ENCODE measurements at places on chromosomes 3 and 15.
A peak's percentile ranks its signal among the peaks of the same experiment; 100 is the strongest.

DNA sequence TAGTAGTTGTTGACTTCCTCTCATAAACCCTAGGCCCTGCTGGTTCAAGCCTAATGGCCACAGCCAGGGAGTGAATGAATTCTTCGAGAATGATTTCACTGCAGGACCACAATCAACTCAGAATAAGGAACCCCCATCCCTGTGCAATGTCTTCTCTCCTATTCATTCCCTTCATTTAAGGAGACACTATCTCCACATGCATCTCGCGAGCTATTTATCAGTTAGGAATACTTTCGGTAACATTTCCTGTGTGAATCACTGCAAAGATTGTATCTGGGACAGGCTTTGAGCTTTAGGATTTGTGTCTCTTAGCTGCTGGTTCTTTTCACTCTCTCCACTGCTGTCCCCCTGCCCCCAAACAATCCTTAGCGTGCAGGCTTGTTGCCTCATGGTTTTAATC is 94.4 kb downstream of the MYLK start:
- DNase-seq, result no peak

DNA sequence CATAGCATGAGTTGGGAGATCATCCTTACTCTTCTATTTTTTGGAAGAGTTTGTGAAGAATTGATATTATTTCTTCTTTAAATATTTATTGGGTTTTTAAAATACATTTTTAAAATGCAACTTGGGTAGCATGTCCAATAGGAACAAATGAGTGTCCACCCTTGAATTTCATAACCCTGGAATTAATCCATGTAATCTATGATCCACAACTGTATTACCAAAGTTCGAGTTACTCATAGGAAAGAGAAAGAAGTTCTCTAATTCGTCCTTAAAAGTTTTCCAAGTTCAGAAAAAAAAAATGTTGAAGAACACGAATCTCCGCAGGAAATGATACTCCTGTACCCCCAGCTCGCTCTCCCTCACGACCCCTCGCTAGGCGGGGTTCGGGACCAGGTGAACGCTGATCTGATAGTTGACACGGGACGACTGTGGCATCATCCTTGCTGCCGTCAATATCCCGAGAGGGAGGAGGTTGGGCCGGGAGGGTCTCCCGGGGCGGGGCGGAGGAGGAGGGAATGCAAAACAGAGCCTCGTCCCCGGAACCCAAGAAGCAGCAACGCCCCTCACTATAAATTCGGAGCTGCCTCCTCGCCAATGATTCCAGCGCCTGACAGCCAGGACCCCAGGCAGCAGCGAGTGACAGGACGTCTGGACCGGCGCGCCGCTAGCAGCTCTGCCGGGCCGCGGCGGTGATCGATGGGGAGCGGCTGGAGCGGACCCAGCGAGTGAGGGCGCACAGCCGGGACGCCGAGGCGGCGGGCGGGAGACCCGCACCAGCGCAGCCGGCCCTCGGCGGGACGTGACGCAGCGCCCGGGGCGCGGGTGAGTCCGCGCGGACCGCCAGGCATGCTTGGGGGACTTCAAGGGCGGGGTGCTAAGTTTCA is at the start of gene AGTR1:
AGTR1 (plus strand) TSS at position 598 of the 884 bp plus-strand sequence. CDS start 43,133 bp downstream, outside the sequence.
- no peak for DNase-seq

GRCh38 chr15:73518180-73518862 is 75.4 kb downstream of the REC114 start:
- DNase-seq, result no peak

- peak; percentile 42 for DNase-seq
These were observed 175.7 kb downstream of the KLHL25 start for GRCh38 chr15:85618956-85619491.

GRCh38 chr3:161991901-161992540 is 495.4 kb downstream of the OTOL1 start:
- no peak for DNase-seq

DNA sequence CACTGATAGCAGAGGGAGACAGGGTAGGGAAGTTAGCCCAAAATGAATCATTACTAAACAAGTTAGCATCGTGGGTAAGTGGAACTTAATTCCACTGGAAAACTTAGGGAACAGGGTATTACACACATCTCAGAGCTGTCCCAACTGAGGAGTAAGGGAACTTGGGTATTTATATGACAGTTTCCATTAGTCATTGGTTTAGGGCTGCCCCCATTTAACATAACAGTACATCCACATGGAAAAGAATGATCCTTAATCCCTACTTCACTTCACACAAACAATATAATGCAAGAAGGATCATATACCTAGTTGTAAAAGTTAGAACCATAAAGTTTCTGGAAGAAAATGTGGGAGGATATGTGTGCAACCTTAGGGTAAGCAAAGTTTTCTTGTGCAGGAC is 4.3 kb upstream of the REC114 start:
- DNase-seq, result no peak

DNA sequence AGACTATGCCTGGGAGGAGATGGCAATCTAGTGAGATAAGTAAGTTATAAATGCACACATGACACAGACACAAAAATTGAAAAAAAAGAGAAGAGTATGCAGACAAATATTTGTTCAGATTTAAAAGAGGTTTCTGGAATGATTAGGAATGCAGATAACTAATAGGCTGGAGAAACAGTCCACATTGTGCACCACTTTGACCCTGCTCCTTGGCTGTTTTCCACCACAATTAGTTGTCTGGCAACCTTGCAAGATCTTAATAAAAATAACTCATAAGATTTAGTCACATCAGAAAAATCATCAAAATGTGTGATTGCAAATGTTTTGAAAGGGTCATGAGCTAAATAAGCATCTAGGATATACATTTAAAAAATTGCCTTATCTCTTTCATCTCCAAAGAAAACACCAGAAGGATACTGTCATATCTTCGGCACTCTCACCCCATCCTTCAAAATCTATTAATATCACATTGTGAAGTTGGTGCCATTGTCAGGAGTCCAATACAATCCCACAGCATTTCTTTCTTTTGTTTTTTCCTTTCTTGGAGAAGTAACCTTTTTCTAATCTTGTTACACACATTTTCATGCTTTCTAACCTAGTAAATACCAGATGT is 153.7 kb upstream of the KCNMB2 start:
- no peak for DNase-seq

DNA sequence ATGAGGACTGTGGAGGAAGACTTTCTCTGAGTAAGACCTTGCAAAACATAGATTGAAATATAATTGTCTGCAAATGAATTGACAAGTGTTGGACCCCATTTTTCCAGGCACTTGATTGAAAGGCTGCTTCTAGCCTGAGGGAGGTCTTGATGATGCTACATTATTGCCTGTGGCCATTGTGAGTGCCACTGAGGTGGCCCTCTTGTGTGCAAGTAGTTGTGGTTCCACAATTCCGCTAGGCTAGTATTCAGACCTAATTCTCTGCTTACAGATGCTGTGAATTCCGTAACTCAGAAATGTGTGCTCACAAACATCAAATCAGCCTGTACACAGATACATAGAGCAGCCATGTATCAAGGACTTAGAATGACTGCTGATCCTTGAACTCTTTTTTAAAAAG is 34.7 kb downstream of the FNDC3B start:
- DNase-seq, result no peak

- no peak for DNase-seq
These were observed 15.9 kb downstream of the LYSMD4 start for GRCh38 chr15:99717161-99718009.

DNA sequence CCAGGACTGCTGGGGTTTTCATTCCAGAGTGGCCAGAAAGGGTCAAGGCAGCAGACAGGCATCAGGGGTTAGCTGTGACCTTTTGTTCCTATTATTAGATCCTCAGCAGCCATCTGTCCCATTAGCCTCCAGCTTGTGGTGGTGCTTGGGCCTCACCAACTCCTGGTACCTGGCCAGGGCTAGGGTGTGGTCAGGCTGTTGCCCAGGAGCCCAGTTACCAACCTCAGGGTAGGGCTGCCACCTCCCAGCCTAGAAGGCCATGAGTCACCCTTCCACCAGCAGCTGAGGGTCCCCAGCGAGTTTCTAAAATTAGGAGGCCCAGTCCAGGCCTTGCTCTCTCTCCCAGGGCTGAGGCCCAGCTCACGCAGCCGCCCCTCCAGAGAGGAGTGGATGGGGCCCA is 12.2 kb downstream of the TMEM43 start:
- no peak for DNase-seq

DNA sequence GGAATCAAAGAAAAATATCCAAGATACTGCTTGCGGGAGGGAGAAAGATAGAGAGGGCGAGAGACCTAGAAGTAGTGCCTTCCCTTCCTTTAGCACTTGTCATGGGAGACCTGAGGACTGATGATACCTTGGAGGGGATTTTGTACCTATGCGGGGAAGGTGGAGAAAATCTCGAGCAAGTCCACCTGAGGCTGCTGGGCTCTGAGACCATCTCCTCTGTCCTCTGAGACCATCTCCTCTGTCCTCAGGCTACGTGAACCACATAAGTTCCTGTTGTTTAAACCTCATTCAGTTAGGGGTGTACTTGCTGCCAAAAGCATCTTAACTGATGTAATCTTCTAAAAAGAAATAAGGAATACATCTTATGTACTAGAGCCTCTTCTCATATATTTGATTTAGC is 164.9 kb downstream of the NR2F2 start:
- no peak for DNase-seq

- DNase-seq, result no peak
These were observed at the start of gene SLC6A11 for GRCh38 chr3:10816019-10816862. Gene SLC6A11, plus strand, starts transcription at chr3:10816228. Its CDS starts 38 bp downstream, at chr3:10816266.

GRCh38 chr15:88450125-88450798 is 16.9 kb downstream of the MRPL46 start:
- no peak for DNase-seq

GRCh38 chr15:72509484-72509883 is 35.4 kb downstream of the ARIH1 start:
- no peak for DNase-seq

DNA sequence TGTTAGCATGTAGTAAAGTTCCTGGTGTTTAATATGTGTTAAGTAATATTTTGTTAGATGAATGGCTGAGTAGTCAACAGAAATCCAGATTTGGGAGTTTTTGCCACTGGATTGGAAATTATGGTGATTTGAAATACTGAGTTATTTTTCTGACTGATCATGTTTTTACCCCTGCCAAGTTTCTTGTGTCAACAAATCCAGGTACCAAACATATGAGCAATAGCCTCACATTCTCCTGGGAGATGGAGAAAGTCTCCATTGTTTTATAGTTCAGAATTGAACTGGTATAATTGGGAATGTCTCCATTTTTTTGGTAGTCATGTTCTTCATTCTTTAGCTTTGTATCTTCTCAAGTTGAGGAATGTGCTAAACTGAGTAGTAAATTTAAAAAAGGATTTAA is 767.2 kb upstream of the LMCD1 start:
- no peak for DNase-seq

DNA sequence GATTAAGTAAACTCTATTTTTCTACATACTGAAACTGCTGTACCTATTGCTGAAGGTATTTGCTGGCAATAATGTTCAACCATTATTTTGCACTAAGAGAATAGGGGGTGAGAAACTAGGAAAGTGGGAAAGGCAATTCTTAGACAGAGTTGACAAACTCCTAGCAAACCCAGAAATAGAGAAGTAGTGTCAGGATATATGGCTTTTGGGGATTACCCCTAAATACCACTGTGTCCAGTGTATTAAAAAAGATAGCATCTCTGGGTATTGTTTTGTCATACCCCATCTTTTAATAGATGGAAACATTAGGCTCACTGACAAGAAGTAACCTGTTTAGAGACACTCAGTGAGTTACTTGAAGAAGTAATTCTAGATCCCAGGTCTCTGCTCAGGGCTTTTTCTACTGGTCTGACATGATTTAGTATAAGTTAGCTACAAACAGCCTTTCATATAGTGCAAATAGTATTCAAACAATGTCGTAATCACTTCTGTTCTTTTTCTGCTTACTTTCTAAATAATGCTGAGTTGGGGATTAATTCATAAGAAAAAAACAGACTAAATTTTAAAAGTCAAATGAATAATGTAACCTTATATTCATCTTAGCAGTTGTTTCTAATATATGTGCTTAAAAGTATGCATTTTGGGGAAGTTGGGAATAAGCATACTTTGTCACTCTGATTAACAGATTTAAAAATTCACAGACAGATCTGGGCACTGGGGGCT is 107.2 kb downstream of the IL1RAP start:
- DNase-seq, result no peak

GRCh38 chr15:60582370-60583036 is 103.6 kb upstream of the ICE2 start:
- no peak for DNase-seq

- no peak for DNase-seq
These were observed 95.3 kb downstream of the TIGIT start for GRCh38 chr3:114389156-114389555.
